ENCODE measurements at places on chromosomes 11 and 22. TPM values are rescaled to one million over a fixed set of nuclear protein-coding genes. Genes with fewer than 3 reads are reported as not detected.

The OR10AG1 gene
- not detected for total RNA-seq

- no peak for DNase-seq
Observed at GRCh38 chr22:43448048-43448447, 36.2 kb downstream of the MPPED1 start.

DNA sequence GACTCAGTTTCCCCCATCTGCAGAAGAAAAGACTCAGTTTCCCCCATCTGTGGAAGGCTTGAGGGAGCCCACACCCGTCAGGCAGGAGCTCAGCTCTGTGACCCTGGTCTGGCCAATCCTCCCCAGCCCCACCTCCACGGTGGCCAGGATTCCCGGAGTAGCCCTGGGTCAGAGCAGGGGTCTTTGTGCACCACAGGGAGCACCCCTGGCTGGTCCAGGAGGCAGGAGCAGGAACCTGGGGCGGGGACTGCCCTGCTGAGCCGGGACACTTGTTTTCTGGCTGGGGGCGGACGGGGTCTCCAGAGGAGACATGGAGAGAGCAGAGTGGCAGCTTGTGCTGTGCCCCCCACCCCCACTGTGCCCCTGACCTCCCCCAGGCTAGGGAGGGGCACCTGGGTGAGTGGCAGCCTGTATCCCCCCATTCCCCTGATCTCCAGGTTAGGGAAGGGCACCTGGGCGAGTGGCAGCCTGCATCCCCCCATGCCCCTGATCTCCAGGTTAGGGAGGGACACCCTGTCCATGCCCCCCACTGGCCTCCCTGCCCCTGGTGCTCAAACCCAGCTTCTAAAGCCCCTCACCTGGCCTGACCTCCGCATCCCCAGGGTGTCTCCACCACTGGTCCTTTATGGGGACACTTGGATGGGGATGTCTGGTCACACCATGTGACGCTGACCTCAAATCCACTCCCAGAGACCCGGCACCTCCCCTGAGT is 18.8 kb downstream of the IL17REL start:
- peak; percentile 54 for DNase-seq

GRCh38 chr11:19259487-19260345 is 19.0 kb upstream of the E2F8 start:
- no peak for DNase-seq

GRCh38 chr11:130168105-130168504 is 8.5 kb downstream of the ST14 start:
- DNase-seq, result peak; percentile 66
